Activated T-helper 17 cell treated with anti-CD3 and anti-CD28 coated beads, Interleukin-2, amount 50 U/mL, for 72 hours (primary cell): ENCODE measurements at places on chromosomes 12 and 14. TPM values are rescaled to one million over a fixed set of nuclear protein-coding genes. Genes with fewer than 3 reads are reported as not detected.

NABP2 gene
- total RNA-seq: 96.6 TPM

IFI27 gene
- 2.1 TPM for total RNA-seq

RNASE1 gene
- not detected for total RNA-seq

MYF6 gene
- total RNA-seq: not detected

ANO2 gene
- total RNA-seq: not detected

ADAM21 gene
- total RNA-seq: not detected

SLC6A12 gene
- not detected for total RNA-seq

- ATAC-seq: no peak
Measured at GRCh38 chr14:92962031-92962830, 39.3 kb downstream of the CHGA start.

DNA sequence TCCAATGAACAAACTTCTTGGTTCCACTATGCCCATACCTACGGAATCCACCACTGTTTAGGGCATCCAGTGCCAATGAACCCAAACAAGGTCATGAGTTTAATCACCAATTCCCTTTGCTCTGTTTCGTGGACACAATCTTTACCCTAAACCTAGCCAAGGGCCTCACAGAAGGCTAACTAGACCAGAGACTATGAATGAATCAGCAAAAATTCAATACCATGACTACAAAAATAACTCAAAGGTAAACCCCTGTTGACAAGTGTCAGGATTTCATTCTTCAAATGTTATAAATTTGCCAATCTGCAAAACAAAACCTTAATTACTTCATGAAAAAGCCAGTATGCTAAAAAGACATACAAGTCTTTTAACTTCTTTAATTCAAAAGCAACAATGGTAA is 96.7 kb downstream of the CEP128 start:
- no peak for ATAC-seq

DNA sequence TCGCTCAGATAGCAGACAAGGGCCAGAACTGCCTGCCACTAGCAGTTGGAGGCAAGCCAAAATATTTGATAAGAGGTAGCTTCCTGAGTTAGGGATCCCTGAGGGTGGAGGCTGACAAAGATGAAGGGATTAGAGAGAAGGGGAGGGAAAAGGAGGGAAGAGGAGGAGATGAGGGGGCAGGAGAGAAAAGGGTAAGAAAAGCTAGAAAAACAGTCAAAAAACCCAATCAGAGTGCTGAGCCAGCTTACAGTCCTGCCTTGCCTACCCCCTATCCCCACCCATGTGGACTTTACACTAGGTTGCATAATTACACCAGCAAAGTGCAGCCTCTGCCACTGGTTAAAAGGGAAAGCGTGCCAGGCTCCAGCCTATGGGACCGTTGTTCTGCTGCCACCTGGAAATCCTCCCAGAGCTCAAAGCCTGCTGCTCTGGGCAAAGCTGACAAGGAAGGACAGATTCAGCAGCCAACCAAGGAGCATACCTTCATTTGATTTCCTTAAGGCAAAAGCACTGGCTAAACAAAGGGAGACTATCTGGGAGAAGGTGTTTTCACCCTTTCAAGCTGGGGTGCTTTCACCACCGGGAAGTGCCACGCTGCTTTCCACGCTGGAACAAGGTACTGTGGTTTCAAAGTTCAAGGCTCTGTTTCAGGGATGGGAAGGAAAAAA is 3.8 kb upstream of the NUMB start:
- ATAC-seq: no peak

GRCh38 chr14:91453744-91454143 is 36.1 kb upstream of the CCDC88C start:
- ATAC-seq: no peak

DNA sequence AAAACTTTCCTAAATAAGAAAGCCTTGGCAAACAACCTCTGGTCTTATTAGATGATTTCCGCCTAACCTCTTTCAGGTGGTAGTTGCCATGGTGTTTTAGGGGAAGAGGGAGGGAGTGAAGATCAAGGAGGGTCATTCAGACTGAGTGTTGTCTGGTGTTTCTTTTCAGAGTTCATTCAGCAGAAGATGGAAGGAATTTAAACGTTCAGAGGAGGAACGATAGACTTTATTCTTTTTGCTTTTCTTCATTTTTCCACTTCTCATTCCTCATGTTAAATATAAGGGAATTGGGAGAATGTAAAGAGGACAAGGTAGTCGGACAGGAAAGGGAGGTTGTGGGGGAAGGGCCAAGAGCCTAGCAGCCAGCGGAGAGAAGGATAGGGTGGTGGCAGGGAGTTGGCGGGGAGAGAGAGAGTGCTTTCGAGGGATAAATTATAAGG is 17.4 kb upstream of the SALL2 start:
- ATAC-seq: no peak

DNA sequence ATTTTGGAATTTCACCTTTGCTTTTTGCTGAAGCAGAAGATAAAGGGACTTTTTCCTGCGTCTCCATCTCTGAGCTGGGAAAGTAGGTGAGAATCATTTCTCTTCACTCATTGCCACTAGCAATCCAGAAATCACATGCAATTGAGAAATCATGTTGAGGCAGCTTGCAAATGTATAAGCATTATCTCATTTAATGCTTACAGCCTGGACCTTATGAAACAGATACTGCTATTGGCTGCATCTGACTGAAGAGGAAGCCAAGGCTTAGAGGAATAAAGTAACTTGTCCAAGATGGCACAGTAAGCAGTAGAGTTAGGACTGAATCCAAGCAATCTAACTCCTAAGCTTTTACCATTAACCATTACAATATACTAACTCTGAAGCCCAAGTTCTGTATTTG is 122.4 kb downstream of the FIGNL2 start:
- ATAC-seq: no peak

DNA sequence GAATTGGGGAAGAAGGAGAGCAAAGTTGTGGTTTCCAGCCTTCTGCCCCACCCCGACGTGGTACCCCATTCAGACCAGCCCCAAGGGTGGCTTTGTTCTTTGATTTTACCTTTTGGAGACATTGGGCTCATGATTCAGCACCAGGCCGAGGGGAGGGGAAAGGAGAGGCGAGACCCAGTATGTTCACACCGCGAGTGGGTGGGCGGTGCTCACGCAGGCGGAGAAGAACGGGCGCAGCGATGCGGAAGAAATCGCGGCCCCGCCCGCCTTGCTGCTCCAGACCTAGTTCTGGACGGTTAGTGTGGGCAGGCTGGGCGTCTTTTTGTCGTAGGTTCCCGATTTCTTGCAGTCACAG is 963 bp downstream of the ATL1 start:
- peak; percentile 73 for ATAC-seq

GRCh38 chr12:31517994-31518393 is 72.9 kb downstream of the DENND5B start:
- ATAC-seq: no peak

- no peak for ATAC-seq
Measured at GRCh38 chr12:28958553-28959195, 190.4 kb upstream of the FAR2 start.

GRCh38 chr12:25089738-25090137 is 105.2 kb downstream of the DNAI7 start:
- ATAC-seq: peak; percentile 75

DNA sequence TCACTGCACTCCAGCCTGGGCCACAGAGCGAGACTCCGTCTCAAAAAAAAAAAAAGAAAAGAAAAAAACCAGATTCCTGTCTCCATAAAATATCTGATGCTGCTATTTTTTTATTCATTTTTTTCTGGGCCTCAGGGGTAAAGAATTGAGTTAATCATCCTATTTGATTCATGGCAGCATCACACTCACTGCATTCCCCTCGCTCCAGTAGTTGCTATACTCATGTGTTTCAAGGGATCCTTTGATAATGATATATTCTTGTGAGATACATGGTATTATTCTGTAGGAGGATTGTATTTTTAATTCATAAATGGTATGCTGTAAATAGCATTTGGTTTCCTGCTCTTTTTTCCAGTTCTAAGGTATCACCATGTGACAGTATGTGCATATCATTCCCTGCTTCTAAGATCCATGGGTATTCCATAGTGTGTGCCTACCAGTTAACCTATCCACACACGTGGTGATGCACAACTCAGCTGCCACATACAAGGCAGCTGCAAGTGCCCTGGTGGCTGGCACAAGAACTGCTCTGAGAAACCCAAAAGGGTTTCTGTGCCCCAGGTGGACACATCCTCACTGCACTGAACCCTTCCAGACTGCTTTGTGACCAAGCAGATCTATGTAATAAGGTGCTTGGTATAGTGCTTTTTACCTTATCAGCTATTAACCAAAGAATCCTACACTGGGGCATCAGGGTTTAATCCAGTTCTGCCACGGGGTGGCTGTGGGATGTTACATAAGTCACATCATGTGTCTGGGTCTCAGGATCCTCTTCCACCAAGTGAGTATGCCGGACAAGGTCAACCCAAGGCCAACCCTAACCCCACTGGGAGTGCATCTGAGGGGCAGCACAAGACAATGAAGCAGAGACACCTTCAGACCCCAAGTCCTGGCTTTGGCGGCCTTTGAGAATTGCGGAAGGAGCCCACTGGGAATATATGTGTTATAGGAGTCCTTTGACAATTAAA is 74.6 kb downstream of the ZFP36L1 start:
- no peak for ATAC-seq

GRCh38 chr14:55028066-55028465 is 1.0 kb downstream of the SOCS4 start:
- ATAC-seq: no peak

DNA sequence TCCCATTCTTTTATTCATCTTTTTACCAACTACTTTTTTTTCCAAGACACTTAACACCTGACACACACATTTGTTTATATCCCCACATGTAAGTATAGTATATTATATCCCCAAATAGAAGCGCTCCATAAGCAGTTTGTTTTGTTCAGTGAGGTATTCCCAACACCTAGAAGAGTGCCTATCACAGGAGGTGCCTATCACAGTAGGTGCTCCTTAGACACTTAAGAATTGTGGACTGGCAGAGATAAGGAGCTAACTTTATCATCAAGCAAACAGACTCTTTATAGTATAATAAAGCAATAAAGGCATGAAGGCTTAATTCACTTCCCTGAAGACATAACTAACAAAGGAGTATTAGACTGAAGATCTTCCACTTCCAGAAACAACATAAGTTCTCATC is 29.1 kb downstream of the OSBPL8 start:
- ATAC-seq: no peak
